ENCODE measurements at places on chromosomes 2 and 18.

DNA sequence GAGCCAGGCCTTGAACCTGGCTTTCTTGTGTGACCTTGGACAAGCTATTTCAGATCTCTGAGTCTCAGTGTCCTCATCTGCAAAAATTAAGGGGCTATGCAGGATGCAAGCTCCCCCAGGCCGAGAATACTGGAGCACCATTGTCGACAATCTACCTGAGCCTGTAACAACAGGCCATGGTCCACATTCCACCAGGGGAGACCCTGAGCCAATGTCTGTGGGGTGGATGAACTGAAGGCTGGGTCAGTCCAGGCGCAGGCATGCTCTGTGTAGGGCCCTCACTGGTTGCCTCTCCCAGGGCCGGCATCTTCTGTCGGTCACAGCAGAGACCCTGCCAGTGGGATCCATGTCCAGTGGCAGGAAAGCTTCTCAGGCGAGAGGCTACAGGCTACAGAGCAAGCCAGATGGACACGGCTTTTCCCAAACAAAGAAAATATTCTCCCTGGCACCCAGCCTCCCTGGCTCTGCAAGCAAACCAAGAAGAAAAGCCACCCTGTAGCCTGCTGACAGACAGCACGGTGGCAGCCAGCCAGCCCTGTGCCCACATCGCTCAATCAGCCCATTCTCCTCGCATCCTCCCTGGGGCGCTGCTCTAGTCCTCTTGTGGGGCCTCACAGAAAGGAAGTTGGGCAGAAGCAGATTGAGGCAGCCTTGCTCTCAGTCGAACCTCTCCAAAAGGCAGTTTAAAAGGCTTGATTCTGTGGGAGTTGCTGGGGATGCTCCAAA lies 48.7 kb upstream of the FZD7 start:
- DNase-seq: peak; percentile 37

GRCh38 chr2:95728878-95729596 lies 137.2 kb downstream of the TRIM43 start:
- DNase-seq: peak; percentile 74

- no peak for DNase-seq
Observed at GRCh38 chr2:138475277-138475776, 26.2 kb upstream of the SPOPL start.

DNA sequence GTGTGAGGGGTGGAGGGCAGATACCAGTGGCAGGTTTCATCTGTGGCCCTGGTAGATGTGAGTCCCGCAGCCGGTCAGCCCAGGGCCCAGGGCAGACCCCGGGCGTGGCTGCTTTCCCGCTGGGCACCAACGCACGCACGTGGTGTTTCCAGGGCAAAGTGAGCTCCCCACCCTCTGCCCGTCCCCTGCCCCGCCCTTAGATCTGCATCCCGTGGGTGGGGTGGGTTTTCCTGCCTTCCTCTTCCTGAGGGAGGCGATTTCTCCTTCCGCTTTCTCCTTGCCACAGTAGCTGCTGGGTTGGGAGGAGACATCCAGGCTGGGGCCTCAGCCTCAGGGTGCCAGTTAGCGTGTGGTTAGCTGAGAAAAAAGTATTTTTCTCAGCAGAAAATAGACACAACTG lies 49.6 kb downstream of the ODC1 start:
- no peak for DNase-seq

- no peak for DNase-seq
Observed at GRCh38 chr2:37654932-37655841, 16.3 kb downstream of the CDC42EP3 start.

- no peak for DNase-seq
Observed at GRCh38 chr2:37795456-37795855, 124.0 kb upstream of the CDC42EP3 start.

DNA sequence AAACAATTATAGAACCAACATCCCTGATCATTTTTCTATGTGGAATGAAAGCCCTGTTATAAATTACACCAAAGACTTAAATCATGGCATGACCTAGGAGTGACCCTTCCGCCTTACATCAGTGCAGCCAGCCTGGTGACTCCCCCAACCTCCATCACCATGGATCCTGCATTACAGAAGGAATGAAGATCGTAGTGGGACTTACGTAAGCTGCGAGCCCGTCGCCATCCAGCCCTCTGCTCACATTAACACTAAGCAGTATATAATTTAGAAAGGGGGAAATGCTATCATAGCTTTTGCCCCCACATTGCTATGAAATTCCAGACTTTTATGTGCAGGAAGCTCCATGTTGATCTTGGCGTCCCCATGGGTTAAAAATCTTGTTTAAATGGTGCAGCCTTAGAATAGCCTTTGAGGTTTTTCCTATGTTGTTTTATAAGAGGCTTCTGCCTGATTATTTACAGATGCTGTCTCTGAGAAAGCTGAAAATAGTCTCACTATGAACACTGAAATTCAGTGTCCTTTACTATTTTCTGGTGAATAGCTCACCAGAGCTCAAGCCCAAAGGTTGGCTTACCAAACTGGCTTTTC lies 76.3 kb downstream of the COLEC12 start:
- no peak for DNase-seq

DNA sequence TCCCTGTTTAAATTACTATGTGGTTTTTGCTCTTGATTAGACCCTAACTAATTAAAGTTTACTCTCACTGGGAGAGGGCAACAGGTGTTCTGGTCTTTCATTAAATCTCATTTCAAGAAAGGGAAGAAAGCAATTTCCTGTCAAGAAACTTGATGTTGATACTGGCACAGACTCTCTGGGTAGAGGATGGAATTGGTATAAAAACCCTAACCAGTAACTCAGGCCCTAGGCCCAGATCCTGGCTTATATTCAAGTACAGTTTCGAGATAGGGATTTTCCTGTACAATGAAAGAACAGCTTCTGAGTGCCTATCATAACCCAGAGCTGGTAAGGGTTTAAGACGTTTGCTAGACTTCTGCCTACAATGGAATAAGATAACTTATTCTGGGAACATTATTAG lies 61.6 kb upstream of the ACYP2 start:
- no peak for DNase-seq

- no peak for DNase-seq
Observed at GRCh38 chr2:229375251-229375650, 104.2 kb upstream of the PID1 start.

DNA sequence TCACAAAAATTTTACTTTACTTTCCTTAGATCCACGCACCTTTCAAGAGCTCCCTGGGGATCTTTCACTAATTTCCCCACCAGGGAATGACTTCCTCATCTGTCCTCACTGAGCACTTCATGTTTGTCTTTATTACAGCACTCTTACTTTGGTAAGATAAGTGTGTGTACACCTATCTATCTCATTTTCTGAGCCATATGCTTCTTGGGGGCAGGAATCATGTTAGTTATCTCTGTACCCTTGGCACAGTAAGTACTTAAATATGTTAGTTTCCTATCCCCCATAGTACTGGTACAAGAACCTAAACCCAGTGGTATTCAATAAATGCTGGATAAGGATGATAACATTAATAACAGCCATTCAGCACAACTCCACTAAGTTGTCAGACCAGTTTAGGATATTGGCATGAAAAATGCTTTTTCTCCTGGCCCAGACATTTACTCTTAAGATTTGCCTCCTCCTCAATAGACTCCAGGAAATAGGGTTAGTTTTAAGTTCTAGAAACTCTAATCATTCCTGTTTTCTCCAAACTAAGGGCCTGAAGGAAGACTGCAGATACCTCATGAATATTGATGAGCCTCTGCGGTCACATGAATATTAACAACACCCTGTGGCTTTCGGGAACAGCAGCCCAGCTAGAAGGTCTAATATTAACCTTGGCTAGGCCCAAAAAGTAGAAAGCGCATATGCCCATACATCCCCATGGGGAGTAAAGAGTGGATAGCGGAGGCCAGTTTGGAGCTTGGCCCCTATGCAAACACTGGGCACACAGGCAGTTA lies 38.2 kb downstream of the NHEJ1 start:
- no peak for DNase-seq

DNA sequence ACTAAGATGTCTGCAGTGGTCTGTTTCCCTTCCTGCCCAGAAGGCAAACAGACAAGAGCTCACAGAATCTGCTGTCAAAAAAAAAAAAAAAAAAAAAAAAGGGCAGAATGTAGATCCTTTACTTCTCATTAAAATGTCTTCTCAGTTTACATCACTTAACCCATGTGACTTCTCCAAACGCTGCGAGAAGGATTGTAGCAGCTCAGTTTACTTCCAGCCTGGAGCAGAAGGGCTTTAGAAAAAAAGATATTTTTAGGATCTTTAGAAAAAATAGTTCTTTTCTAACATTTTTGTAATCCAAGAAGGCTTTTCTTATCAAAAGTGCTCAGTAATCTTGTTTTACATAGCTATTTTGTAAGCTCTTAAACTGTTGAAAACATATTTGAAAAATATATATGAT lies 425.4 kb downstream of the CNTNAP5 start:
- no peak for DNase-seq

DNA sequence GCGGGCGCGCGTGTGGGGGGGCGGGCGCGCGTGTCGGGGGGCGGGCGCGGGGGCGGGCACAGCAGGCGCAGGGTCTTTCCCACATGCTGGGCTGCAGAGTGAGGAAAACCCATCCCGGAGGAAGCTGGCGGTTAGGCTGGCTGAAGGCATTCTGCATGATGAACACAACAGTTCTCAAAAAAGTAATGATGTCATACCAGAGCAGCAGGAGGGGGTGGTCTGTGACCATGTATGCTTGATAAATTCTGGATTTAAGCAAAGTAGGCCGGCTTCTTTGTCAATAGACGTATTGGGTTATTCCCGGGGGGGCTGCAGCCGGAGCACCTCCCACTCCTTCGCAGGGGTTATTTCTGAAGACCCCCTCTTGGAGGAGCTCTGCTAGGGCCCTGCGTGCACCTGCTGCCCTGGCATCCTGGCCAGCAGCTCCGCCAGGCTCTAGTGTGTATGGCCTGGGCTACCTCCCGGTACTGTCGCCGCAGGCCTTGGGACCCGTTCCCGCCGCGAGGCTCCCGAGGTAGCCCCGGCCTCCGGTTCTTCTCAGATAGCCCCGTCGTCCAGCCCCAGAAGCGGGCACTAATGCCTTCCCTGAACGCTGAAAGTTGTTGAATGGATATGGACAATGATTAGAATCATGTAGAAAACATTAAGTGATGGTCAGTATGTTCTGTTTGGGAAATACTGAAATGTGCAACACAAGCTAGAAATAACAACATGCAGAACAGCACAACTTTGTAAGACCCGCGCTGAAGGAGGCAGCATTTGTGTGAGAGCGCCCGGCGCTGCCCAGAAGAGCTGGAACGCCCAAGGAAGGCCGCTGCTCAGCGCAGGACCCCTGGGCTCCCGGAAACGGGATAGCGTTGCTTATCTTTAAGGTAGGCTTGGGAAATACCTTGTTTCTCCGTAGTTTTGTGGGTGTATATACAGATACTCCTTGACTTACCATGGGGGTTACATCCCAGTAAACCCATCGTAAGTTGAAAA lies 101.4 kb upstream of the RAB6C start:
- DNase-seq: no peak

- peak; percentile 10 for DNase-seq
Observed at GRCh38 chr18:8890957-8891464, 185.7 kb downstream of the MTCL1 start.

DNA sequence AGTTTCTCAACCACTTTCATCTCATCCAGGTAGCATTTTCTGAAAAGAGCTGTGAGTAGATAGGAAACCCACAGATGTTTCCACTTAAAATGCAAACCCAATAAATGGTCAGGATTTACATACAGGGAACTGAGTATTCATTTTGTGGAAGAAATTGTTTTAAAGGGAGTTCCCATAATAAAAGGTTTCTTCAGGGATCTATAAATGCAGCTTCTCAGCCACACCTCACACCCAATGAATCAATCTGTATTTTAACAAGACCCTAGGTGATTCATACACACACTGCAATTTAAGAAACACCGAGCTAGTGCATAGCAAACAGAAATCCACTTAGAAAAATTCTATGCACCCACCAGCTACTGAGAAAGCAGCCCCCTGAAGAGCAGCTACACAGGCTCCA lies 140.1 kb upstream of the ACAA2 start:
- DNase-seq: no peak

Measured in COR-L47 (cell line).